ENCODE measurements at places on chromosomes 2 and 18.

- no peak for DNase-seq
These were observed 5.2 kb downstream of the TTC39C start for GRCh38 chr18:24019641-24020331.

DNA sequence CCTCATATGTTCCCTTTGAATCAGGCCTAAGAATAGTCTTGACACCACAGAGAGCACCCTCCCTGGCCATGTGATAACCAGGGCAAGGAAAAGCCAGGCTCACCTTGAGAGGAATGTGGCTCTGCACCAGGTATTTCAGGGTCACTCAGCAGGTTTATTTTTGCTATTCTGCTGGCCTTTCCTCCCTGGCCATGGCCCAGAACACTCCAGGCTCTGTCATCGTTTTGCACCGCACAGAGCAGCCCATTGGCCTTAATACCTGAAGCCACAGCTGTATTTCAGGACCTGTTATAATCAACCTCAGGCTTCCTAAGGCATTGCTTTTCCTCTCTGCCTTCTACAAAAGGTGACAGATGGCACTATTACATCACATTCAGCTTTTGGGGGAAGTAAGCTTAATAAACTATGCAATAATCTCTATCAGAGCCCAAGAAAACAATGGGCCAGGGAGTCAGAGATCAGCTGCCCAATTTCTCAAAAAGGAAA, 668.3 kb downstream of the IRS1 start:
- DNase-seq = no peak

DNA sequence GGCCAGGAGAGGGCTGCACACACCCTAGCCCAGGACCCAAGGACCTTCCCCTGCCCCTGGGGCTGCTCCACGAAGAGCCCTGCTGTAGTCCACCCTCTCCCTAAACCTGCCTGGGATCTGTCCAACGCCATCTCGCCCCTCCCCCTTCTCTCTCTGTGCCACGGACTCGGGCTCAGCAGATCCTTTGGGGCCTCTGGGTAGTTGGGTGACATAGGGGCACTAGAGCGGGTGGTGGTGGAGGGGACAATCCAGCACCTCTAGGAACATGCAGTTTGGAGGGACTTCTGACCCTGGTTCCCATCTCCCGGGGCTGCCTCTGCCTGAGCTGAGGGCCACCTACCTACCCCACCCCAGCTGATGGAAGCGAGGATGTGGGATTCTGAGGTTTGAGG, 7.3 kb upstream of the CRYBA2 start:
- DNase-seq = no peak

DNA sequence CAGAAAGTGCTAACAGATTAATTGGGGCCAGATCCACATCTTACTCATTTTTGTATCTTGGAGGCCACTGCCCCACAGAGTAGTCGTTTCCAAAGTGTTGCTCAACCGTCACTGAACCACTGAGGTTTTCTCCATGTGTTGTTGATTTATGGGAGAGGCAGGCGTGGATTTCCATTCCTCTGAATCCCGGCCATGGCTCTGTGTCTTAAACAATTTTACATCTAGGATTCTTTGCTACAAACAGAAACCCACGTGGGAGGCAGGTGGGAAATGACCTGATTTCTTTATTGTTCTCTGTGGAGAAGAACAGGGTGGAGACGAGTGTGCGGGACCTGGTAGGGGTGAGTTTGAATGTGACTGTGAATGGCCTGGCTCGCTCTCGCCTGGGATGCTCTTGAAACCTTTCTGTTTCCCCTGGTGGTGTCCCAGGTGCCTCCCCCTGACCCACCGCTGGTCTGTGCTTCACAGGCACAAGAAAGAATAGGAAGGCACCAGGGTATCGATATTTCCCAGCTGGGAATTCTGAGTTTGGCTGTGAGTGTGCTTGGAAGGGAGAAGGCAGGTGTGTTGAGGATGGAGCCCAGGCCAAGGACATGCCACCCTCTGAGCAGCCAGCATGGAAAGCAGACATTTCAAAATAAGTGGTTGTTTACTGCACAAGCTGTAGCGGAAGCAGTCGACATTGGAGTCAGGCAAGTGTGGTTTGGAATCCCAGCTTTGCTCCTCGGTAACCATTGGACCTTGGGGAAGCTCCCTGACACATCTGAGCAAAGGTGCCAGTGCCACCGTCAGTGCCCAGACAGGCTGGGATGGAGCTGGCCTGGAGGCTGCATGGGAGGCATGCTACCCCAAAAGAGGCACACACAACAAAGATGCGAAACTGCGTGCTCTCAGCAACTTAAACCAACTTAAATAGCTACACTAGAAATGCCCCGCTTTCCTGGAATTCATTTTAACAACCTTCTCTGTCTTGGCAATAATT, 50.0 kb downstream of the LPIN1 start:
- no peak for DNase-seq

Data from T-helper 2 cell (primary cell).